Activated effector memory CD4-positive, alpha-beta T cell treated with anti-CD3 and anti-CD28 coated beads, Interleukin-2, amount 50 U/mL, for 16 hours (primary cell): ENCODE measurements at places on chromosomes 1 and 21.

GRCh38 chr1:186374303-186375151 is 526 bp downstream of the TPR start:
- DNase-seq = peak; percentile 65

GRCh38 chr1:42449256-42449655 is 6.6 kb downstream of the ZMYND12 start:
- DNase-seq = no peak

DNA sequence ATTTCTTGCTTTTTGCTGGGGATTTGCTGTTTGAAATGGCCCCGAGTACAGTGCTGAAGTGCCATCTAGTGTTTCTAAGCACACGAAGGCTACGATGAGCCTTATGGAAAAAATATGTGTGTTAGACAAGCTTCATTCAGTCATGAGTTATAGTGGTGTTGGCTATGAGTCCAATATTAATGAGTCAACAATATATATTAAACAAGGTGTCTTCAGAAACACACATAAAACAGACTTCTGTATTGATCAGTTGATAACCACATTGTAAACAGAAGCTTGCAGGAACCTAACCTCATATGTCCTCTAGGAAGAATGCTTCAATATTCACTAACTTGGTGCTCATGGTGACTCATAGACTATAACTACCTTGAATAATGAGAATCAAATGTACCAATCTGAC is 1.7 kb upstream of the GJB5 start:
- no peak for DNase-seq

- DNase-seq = no peak
Observed at GRCh38 chr1:110408488-110408887, 994 bp upstream of the LAMTOR5 start.

GRCh38 chr1:205974712-205975111 is 28.5 kb downstream of the RAB7B start:
- no peak for DNase-seq

DNA sequence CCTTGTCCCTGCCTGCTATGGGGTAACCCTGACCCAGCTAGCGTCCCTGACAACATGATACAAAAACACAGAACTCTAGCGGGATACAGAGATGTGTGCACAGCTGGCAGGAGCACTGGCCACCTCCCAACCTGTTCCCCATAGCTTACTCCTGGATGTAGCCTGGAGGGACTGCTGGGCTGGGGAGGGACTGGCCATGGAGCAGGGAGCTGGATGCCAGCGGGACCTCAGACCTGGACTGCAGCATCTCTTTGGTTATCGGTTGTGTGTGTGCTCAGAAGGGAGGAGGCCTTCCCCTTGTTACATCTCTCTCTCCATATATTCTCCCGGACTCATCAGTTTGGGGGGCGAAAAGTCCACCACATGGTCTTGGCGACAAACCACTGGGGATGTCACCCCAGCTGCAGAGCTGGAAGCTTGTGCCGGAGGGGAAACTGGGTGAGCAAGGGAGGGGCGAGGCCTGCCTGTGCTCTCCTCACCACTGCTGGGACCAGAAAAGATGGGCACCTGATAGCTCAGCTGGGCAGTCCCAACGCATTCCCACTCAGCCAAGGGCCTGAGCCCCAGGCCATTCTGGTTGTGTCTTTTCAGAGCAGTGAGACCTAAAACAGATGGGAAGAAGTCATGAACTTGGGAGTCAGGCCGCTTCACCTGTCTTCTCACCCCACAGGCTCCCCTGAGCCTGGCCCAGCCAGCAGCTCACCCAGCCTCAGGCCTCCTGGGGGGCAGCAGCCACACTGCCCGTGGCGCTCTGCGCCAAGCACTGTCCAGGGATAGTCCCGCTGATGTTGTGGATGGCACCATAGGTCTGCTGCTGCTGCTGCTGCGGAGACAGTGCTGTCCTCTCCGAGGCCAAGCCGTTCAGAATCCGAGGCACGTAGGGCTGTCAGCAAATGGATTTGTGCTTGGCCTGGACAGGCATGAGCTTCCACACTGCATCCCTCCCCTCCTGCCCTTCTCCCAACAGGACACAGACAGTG is 35.6 kb downstream of the TMEM63A start:
- DNase-seq = no peak

DNA sequence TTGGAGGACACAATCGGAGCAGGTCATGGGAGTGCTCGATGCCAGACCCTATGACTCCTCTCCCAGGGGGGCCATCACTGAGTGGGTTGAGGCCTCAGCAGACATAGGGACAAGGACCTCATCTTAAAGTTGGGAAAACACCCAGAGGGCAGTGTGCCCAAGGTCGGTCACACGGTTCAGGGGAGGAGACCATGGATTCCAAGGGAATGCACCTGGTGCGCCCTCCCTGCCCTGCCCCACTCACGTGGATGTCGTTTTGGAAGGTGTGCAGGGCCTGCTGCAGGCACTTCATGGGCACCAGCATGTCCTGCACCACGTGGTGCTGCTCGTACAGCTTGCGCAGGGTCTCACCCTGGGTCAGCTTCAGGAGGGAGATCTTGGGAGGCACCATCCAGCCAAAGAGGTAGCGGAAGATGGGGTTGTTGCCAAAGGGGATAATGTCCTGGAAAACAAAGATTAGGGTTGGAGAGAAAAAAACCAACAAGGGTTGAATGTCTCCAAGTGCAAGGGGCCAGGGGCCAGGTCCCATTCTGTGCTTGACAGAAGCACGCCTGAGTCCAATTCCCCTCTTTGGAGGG is 33.1 kb downstream of the DHCR24 start:
- DNase-seq = no peak

GRCh38 chr1:198977909-198978308 is 339.1 kb downstream of the PTPRC start:
- no peak for DNase-seq

GRCh38 chr21:39444421-39445180 is 977 bp downstream of the LCA5L start:
- no peak for DNase-seq

DNA sequence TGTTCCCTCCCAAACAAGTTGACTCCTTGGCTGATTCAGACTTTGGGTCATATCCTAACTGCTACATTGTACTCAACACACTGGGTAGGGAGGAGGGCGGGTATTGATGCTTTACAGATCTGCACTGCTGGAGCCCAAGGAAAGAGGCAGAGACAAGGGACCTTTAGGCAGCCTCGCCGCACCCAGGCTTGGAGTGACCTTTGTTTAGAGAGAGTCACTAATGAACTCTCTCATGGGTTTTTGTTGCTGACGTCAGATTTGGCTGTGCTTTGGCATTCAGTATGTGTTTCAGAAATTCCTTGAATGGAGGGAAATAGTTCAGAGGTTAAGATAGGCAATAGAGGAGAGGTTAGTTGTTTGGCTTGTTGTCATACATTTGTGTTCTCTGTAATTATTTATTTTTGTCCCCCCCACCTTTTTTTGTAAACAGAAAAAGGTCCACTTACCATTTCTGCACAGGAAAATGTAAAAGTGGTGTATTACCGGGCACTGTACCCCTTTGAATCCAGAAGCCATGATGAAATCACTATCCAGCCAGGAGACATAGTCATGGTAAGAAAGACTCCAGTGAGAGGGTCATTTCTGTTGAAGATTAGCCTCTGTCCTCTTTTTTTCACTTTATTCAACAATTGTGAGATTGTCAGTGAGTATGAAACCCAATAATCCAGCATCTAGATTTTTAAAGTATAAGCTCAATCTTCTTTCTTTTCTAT is 116.1 kb downstream of the ATP5PO start:
- DNase-seq = no peak

DNA sequence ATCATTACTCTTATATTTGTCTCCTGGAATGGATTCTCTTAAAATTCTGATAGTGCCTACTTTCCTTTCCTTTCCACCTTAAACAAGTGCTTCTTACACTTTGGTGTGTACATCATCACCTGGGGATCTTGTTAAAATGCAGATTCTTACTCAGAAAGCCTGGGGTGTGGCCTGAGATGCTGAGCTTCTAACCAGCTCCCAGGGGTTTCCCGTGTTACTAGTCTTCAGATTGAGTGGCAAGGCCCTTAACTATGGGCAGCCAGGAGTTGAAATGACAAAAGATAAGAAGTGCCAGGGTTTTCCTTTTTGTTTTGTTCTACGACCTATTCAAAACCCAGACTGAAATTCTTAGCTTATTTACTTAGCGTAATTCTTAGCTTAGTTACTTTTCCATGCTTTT is 159.2 kb downstream of the HFM1 start:
- DNase-seq = no peak

DNA sequence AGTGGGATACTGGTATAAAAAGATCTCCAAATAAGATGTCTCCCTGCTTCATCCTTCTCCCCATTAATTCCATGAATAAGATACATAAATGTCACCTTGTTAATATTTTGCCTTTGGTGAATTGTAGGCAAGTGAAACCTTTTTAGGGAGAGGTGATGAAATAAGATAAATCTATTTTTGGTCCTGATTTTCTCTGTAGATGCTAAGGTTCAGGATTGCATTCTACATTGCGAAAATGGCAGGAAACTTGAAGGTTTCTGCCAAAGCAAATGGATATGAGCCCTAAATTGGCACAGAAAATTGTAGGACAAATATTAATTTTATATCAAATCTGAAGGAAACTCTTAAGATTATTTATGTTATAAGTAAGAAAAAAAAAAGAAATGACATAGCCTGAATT is 107.1 kb downstream of the PLPPR4 start:
- no peak for DNase-seq

DNA sequence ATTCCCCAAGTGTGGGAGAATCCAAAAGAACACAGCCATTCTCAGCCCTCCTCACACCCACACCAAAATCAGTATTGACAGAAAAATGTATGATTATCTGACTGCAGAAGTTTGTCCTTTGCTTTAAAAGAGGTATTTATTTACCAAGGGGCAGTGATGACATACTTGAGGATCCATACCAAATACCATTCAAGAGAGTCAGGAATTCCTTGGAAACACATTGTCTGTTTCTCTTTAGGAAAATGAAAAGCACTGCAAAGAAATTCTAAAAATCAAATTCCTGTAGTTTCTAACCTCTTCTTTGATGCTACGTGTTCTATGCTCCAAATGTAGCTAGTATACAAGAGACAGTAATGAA is 509.6 kb upstream of the CXADR start:
- DNase-seq = no peak

DNA sequence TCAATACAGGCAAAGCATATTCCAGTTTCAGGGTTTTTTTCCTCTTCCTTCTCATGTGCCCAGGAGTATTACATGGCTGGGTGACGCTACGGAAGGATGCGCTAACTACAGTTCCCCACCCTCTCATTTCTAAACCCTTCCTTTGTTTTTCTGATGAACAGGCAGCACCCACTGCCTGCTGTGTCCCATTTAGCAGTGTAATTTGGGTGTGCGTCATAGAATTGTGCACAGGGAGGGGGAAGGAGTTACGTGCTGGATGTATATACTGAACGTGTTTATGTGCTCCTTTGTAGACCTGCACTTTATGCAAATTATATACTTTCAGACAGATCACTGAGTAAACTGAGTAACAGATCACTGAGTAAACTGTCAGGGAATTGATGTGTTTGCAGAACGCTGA is 44.5 kb downstream of the ELAPOR1 start:
- no peak for DNase-seq

DNA sequence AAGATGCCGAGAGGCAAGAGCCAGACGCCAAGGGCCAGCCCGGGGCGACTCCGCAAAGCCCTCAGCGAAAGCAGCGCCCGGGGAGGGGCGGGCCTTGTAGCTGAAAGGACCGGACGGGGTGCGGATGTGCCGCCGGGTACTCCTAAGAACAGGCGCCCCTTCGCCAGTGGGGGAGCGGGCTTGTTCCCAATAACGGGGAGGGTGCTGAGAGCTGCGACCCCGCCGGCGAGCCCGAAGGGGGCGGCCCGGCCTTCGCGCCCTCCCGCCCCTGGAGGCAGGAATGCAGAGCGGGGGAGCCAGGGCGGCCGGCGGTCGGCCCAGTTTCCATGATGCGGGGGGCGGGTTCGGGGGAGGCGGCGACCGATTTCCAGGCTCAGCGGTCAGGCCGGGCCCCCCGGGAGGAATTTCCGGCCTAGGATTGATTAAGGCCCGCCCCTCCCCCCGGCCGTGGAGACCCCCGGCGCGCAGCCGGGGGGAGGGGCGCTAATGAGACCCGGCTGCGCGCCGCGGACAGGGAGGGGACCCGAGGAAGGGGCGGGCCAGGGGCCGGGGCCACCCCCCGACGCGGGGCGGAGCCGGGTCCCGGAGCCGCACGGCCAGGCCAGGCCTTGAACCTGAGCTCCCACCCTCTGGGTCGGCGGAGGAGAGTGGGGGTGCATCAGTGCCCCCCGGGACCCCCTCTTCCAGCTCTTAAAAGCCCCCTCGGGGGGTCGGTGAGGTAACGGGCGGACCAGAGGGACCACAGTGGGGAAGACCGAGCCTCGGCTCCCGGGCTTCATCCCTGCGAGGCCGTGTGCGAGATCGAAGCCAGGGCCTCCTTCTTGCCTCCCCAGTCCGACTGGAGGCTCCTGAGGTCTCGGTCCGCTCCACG is 898 bp upstream of the TMEM200B start:
- DNase-seq = peak; percentile 85

DNA sequence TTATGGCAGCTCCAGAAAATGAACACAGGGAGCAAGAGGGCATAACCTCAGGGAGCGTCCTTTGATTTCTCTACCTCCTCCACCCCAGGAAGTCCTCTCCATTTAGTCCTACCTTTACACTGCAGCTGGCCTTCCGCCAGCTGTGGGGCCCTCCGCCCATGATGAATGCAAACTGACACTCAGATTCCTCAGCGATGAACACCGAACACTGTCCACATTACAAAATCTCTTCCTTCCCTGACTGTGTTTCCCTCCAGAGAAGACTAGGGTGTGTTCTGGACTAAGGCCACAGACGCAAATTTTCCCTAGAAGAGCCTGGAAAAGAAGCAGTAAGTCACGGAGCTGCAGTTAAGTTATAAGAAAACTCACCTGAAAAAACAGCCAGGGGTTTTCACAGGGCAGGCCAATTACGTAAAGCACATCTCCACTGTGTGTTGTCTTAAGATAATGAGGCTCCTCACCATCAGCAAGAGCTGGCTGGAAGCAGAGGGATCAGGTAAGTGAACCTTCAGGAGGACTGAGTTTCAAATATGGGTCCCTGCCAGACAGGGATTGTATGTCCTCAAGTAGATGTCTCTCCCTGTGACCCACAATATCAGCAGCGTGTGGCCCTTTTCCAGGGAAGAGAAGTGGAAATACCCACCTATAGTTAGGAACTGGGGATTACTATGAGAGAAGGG is 46.3 kb upstream of the ATP1B1 start:
- no peak for DNase-seq

GRCh38 chr1:43993206-43993914 is 2.0 kb downstream of the CCDC24 start:
- no peak for DNase-seq

DNA sequence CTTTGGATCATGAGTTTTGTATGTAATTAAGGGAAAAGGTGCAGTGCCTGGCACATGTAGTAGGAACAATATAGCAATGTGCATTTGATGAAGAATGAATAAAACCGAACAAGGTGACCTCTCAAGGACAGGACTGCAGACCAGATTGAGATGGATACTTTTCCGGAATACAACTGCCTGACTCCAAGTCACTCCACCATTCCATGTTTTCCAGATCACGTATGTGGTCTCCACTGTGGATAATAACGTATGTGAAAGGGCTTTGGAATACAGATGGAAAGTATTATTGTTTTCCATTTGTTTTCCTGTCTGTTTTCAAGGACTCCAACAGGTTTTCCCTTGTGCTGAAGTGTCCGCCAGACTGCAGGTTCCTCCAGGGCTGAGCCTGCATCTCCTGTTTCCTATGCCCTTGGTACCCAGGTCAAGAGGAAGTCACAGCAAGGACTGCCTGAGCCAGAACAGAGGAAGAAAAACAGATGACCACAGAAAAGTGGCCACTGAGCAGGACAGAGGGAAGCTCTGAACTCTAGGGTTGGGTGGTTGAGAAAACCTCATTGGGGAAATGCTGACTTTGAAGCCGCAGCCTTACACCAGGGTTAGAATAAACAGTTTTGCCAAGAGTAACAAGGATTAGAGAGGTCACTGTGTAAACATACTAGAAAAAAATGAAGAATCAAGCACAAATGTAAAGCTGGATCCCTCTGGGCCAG is 4.0 kb downstream of the CFAP45 start:
- no peak for DNase-seq
